Progenitor cell of endocrine pancreas (in vitro differentiated cells): ENCODE measurements at places on chromosomes 11 and 22.

DNA sequence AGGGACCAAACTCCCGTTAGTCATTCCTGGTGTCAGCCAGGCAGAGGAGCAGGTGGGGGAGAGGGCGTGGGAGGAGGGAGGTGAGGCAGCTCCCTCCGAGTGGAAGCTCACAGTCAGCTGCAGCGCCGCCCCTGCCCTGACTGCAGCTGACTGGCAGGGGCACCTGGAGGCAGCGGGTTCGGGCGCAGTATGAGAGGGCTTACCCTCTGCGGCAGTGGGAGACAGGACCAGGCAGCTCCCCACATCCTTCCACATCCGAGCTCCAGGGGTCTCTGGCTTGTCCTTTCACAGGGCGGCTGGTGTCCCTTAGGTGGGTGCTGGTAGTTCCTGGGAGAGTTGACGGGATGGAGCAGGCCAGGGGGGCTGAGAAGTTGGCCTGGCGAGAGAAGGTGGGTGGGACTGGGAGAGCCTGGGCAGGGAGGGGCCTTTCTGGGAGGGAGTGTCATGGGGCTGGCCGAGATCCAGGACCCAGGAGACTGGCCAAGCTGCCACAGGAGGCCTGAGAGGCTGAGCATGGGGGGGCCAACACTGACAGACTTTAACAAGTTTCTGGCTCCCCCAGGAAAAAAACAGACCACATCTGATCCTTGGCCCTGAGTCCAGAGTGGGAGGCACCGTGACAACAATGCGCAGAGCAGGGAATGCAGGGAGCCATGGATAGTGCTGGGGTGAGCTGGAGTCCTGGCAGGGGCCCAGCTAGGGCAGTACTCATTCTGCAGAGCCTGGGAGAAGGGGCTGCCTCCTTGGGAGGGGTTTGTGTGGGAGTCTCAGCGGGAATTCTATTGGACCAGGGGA, 4.9 kb downstream of the ADORA2A start:
- DNase-seq, result no peak

DNA sequence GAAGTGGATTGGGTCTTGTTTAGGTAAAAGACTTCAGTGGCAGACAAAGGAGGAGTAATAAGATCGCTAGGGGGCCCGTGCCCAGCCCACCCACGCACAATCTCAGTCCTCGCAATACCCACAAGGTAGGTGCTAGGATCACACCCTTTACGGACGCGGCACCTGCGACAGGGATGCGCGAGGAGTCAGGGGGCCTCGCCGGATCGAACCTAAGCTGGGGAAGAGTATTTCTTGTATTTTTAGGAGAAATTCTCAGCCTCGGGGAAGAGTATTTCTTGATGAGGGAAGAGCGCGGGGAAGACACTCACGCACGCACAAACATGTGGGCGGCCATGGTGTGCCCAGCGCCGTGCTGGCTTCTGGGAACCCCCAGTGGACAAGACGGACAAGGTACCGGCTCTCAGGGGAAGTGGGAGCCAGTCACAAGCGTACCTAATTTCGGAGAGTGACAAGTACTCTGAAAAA, 745 bp upstream of the FAM118A start:
- DNase-seq, result no peak

- DNase-seq, result no peak
These were observed 100.9 kb downstream of the CTTN start for GRCh38 chr11:70498976-70499801.

DNA sequence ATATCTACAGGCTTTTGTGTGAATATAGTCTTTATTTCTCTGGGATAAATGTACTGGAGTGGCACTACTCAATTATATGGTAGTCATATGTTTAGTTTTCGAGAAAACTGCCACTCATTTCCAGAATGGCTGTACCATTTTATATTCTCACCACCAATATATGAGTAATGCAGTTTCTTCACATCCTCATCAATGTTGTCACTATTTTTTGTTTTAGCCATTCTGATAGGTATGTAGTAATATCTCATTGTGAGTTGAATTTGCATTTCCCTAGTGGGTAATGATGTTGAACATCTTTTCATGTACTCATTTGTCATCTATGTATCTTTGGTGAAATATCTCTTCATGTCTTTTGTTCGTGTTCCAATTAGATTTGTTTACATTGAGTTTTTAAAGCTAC, 18.0 kb downstream of the ACRV1 start:
- DNase-seq, result no peak

DNA sequence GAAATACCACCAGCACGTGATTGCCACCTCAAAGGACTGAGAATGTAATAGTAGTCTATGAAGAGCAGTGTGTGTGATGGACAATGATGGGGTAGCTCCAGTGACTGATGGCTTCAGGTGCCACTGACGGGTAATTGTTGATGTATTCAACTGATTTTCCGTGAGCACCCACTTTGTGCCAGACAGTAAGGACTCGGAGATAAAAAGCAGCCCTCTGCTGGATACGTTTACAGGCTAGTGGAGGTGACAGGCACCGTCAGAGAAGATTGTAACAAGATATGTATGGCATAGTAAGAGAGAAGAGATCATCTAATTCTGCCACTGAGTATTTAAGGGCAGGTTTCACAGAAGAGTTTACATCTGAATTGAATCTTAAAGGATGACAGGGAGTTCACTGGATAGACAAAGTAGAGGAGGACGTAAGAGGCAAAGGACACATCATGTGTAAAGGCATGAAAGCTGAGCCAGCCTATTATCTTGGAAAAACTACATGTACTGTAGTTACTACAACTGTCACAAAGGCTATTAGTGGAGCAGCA, 1.1 kb upstream of the ENTHD1 start:
- DNase-seq, result no peak

DNA sequence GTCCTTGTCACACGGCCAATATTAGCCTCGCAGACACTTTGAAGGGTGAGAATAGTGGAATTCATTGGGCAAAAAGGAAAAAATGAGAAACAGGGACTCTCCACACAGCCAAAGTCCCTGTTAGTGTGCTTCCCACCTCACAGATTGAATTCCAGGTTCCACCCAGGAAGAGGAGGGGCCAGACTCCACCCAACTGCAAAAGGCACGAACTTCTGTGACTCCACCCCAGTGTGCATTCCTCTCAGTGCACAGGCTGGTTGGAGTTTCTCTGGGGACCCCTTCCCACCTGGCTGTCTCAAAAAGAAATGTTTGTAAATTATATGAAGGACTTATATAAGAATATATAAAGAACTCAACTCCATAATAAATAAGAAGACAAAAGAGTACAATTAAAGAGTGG, 12.1 kb upstream of the BTBD10 start:
- no peak for DNase-seq

- no peak for DNase-seq
These were observed 5.5 kb downstream of the SNAP29 start for GRCh38 chr22:20864186-20864908.

DNA sequence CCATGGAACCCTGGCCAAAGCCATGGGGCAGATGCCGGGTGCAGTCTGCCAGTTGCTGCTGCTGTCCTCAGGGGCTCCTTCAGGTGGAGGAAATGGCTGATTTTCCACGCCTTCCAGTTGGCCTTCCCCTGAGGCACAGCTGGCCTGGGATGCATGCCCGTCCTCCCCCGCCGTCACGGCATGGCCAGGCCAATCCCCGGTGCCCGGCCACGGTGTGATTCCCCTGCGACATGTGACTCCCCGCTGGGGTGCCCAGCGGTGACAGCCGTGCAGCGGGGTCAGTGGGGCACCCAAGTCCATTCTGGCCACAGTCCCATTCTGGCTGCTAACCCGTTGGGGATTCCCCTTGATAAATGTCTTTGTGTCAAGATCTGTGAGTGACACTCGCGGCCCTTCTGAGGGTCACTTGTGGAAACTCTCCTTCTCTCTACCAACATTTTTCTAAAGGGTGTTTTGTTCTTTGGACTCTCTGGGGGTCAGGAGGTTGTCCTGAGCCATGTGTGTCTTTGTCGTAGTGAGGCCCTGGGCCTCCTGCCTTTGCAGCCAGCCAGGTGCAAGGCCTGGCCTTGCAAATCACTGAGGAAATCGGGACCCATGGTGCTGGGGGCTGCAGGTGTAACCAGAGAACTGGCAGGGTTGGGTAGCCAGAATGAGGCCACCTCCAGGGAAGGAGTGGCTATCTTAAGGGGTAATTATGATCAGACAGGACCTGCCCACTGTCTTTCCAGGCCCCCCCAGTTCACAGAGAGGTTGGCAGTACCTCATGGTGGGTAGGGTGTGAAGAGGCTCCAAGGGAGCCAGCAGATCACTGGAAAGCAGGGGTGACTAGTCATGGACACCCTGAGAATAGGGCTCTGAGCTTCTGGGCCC, 37.1 kb downstream of the KCNQ1OT1 start:
- DNase-seq, result no peak

GRCh38 chr22:47251911-47252310, 489.5 kb downstream of the TBC1D22A start:
- DNase-seq, result peak; percentile 3

DNA sequence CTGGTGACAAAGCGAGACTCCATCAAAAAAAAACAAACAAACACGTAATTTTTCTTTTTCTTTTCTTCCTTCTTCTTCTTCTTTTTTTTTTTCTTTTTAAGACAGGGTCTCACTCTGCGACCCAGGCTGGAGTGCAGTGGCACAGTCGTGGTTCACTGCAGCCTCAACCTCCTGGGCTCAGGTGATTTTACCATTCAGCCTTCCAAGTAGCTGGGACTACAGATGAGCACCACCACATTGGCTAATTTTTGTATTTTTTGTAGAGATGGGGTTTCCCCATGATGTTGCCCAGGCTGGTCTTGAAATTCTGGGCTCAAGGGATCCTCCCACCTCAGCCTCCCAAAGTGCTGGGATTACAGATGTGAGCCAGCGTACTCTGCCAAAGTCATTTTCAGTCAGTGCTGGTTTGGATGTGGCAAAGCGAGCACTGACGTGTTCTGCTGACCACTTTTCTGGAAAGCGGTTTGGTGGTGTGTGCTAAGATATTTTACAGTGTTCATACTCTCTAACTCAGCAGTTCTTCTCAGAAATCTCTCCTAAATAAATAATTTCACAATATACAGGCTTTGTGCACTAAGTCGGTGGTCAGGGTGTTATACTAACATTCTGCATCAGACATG, 10.7 kb downstream of the FAM118A start:
- no peak for DNase-seq

DNA sequence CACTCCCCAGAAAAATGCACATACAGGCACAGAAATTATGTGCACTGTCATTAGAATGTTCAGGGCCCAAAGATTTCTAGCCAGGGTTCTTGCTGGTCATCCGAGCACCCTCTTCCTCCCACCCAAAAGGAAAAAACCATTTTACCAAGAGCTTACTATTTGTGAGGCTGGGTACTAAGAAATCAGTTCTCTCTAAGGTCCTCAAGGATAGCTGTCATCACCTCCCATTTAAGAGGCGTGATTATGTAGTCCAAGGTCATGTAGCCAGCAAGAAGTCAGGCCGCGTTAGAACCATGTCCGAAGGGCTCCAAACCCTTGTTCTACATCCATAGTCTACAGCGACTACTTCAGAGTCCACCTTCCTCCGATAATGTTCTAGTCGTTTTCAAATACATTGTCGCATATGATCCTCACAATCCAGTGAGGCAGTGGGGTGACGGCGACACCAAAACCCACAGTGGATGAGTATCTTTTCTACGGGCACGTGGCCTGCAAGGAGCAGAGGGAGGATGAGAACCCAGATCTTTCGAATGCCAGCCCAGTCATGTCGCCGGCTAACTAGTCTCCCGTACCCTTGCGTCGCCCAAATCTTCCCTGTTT, 634 bp downstream of the TIMM8B start:
- DNase-seq, result no peak

GRCh38 chr22:41237707-41238569, 2.8 kb downstream of the CHADL start:
- DNase-seq, result peak; percentile 75

- no peak for DNase-seq
These were observed 10.3 kb upstream of the OMP start for GRCh38 chr11:77092382-77092781.

DNA sequence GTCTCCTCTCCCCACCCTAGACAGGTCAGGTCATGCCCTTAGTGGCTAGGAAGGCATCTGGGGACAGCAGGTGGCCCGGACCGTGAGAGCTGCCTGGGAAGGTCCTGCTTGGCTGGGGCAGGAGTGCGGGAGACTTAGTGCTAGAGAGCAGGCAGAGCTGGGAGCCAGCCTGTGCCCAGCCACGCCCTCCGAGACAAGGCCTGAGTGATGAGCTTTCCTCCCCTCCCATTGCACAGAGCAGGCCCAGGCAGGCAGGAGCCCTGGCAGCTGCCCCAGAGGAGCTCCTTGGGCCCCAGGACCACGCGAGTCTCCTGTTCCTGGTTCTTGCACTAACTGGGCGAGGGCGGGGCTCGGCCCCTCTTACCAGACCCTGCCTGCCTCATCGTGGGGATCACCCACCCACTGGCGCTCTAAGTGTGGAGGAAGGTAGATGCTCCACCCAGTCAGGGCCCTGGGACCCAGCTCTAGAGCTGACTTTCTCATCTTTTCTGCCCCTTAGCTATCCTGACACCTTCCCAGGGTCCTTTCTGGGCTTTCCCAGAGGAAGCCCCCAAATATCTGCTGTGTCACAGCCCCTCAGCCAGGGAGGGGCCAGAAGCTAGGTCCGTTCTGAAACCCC, 44.9 kb downstream of the MACROD1 start:
- DNase-seq, result no peak

DNA sequence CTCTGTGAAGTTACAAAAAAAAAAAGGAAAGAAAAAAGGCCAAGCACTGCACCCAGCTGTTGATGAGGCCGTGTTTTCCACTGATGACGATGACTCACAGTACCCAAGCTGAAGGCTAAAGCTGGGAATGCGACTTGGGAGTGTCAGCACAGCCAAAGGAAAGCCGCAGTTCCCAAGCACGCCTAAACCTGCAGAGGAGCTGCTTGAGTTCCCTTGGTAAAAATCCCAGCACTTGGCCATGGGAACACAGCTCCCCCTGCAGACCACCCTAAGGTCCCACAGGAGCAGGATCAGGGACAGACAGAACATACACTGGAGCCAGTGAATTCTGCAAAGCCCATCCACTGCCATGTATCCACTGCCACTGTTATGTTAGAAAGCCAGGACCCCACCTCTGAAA, 39.9 kb downstream of the SERGEF start:
- DNase-seq, result peak; percentile 21
